A549 (cell line): ENCODE measurements at places on chromosomes 5 and 9.

DNA sequence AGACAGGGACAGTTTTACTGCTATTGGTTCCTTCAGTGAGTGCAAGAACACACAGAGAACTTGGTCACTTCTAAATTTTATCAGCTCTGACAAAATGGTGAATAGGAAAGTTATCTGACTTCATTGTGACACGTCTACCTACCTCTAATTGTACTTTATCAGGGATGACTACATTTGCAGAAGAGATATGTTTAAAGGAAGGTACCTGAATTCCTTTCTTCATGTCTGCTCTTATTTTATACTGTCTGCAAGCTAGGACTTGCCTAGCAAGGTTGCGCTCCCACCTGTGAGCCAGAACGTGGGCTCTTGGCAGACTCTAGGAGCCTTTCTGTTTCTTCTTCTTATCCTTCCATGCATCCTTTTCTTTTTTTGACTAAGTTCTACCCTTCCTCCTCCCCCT, 1.6 kb downstream of the SLC27A6 start:
- DNase-seq: no peak

DNA sequence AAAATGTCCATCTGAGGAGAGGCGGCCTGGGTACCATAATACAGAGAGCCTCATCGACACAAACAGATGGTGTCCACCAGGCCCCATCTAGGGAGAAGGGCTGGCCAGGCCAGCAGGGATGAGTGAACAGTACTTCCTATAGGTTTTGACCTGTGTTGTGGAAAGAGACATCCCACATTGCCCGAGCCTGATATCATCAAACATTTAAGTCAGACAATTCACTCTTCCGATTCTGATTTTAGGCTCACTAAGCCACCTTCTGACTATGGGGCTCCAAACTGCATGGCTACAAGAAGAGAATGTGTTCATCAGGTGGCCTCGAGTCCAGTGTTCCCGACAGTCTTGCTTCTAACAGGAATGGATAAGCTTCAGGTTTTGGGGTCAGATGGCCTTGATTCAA, 38.9 kb downstream of the SLC22A5 start:
- no peak for DNase-seq

GRCh38 chr5:171578829-171579491, 159.5 kb downstream of the FGF18 start:
- no peak for DNase-seq

DNA sequence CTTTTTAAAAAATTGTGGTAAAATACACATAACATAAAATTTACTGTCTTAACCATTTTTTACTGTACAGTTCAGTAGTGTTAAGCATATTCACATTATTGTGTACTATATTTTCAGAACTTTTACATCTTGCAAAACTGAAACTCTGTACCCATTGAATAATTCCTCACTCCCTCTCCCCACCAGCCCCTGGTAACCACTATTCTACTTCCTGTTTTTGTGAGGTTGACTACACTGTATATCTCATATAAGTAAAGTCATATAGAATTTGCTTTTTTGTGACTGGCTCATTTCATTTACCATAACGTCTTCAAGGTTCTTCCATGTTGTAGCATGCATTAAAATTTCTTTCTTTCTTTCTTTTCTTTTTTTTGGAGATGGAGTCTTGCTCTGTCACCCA, 87.0 kb downstream of the LNPEP start:
- no peak for DNase-seq

- no peak for DNase-seq
These were observed 263.9 kb downstream of the SAXO1 start for GRCh38 chr9:18768951-18769622.

GRCh38 chr5:137231540-137231939, 267.6 kb downstream of the SPOCK1 start:
- DNase-seq: no peak

DNA sequence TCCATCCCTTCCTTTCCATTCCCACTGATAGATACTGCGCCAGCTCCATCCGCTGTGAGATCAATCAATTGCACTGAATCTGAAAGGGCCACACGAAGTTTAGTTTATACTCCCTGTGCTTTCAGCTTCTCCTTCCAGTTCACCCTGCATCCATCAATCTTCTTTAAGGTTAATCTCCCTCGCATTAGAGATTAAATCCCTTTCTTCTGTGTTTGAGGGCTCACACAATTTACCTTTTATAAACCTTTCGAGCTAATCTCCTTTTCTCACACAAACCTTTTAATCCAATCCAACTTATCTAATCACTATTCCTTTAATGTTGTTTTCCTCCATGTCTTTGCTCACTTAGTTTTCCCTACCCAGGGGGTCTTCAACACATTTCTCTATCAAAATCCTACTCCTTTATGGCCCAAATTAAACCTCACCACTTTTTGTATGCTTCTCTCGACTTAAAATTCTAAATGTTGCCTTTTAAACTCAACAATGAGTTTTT, 64.6 kb upstream of the HAPLN1 start:
- no peak for DNase-seq

DNA sequence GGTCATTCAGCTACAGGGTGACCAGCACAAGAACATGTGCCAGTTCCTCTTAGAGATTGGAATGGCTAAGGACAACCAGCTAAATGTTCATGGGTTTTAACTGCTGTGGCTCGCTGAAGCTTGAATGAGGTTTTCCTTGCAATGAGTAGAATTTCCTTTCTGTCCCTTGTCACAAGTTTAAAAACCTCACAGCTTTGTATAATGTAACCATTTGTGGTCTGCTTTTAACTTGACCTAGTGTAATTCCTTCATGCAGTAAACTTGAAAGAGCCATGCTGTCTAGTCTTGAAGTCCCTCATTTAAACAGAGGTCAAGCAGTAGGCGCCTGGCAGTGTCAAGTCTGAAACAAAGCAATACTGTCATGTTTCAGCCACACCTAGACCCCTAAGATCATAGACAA, 181.3 kb upstream of the DMRT1 start:
- no peak for DNase-seq

DNA sequence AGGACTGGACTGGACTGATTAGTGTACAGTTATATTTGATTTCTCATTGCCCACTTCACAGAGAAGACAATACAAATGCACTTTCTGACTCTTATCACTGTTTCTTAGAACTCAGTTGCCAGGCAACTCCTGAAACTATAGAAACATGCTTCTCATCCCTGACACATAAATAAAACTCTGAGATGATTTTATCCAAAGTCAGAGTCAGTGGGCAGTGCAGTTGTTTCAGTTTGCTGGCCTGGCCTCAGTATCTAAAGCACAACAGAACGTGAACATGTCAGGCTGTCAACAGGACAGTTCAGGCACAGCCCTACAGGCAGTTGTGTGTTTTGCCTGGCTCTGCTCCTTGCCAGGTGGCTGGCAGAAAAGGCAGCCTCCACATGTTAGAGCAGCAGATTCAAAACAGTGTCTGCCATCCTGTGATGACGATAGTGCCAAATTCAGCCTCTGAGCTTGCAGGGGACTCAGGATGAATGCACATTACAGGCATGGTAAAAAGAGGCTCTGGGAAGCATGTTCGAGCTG, 65.1 kb upstream of the CCDC152 start:
- no peak for DNase-seq

- DNase-seq: peak; percentile 9
These were observed 133.6 kb downstream of the PTPRD start for GRCh38 chr9:10479172-10479571.

- DNase-seq: no peak
These were observed 192.2 kb upstream of the CDKN2B start for GRCh38 chr9:22201256-22201655.

DNA sequence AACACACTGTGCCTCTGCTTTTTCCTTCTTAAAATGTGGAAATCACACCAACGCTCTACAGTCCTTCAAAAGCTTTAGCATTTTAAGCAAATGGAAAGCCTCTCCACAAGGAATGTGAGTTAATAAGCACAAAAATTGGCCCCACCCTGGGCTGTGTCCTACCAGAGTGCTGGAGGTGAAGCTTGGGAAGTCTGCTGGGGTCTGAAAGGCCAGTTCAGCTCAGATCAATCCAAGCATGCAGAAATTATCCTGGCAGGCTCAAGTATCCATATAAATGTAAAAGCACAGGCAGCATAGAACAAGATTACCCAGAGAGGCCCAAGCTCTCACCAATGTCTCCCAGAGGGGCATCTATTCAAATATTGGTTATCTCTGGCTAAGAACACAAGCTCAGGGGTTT, 98.5 kb downstream of the ESM1 start:
- DNase-seq: no peak

GRCh38 chr5:124655251-124655917, 91.1 kb downstream of the ZNF608 start:
- no peak for DNase-seq

DNA sequence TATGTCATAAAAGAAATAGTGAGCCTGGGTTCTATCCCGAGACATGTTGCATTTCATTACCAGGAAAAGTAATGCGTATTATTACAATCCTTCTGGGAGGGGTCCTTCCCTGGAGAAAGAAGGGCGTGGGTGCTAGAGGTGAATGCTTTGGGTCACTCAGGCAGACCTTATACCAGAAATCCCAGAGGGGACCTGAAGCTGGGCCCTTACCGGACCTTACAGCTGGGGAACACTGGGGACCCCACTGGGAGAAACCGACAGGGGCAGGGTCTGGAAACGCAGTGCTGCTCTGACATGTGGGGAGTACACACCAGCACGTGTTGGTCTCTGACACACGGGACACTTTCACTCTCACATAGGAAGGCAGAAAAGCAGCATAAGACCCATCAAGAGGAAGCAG, 71.3 kb downstream of the LMNB1 start:
- no peak for DNase-seq

DNA sequence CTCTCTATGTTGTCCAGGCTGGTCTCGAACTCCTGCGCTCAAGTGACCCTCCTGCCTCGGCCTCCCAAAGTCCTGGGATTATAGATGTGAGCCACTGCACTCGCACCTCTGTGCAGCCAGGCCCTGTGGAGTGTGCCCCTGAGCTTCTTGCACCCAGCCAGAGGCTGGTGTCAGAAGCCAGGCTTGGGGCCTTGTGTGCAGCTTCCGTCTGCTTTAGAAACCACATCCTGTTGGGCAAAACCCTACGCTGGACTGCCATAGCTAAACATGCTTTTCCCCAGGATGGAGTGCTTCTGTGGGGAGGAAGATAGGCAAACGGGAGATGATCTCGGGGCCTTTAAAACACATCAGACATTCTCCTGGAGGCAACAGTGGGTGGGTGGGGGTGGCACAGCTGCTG, 40.1 kb downstream of the PRRT1B start:
- DNase-seq: no peak

DNA sequence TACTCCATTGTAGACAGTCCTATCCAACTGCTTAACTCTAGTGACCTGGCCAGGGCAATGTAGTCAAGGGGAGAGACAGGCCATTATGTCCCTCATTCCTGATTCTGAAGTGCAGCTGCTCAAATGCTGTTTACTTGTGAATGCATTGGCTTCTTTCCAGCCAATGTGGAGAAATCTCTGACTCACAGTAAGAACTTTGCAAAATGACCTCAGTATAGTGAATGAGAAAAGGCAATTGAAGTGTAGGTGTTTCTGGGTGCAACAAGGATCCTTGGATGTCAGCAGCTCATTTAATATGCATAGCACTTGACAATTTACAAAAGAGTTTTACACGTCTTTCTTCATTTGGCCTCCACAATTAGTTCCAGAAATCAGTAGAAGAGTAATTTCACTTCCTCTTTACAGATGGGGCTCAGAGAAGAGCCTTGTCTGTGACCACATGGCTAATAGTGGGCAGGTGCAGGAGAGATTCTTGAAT, 367.2 kb downstream of the OSTF1 start:
- no peak for DNase-seq

GRCh38 chr9:135574331-135574730, 12.8 kb downstream of the PAEP start:
- no peak for DNase-seq
